ENCODE measurements at places on chromosomes 7 and 10.

- DNase-seq = peak; percentile 51
Observed at GRCh38 chr10:33291053-33291592, 43.3 kb downstream of the NRP1 start.

GRCh38 chr7:108028111-108028510, 25.1 kb upstream of the LAMB1 start:
- DNase-seq = no peak

- no peak for DNase-seq
Observed at GRCh38 chr7:16986755-16987154, 105.0 kb upstream of the AGR3 start.

- DNase-seq = peak; percentile 77
Observed at GRCh38 chr10:43863859-43864591, 215.3 kb upstream of the ZNF32 start.

DNA sequence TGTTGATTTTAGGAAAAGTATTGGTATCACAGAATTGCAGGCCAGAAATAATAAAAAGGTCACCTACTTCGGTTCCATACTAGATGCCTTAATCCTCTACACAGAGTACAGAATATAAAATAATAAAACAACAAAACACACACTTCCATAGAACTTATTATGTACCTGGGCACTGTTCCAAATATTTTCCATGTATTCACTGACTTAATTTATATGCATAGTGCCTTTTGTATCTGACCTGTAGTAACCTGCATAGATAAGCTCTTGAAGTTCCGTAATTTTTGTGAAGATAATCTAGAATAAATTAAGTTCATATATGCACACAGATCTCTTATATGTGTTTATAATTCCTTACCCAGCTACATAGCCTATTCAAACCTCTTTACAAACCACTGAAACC, 78.3 kb downstream of the RAPGEF5 start:
- DNase-seq = no peak

DNA sequence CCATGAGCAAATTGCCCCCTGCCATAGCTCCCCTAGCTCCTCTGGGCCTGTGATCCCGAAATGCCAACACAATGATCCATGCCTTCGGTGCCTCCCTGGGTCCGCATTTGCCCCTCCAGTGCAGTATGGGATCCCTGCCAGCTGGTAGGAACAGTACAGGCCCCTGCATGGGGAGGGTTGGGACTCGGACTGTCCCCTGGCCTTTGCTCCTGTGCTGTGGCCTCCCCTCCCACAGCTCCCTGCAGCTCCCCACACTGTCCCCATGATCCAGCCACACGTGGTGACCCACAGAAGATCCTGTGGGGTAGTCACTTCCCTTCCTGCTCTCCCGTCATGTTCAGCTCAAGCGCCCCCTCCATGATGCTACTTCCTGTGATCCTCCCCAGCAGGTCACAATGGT, 140.3 kb downstream of the MAPK8 start:
- peak; percentile 4 for DNase-seq

GRCh38 chr10:86603256-86603655, 51.1 kb upstream of the OPN4 start:
- DNase-seq = no peak

DNA sequence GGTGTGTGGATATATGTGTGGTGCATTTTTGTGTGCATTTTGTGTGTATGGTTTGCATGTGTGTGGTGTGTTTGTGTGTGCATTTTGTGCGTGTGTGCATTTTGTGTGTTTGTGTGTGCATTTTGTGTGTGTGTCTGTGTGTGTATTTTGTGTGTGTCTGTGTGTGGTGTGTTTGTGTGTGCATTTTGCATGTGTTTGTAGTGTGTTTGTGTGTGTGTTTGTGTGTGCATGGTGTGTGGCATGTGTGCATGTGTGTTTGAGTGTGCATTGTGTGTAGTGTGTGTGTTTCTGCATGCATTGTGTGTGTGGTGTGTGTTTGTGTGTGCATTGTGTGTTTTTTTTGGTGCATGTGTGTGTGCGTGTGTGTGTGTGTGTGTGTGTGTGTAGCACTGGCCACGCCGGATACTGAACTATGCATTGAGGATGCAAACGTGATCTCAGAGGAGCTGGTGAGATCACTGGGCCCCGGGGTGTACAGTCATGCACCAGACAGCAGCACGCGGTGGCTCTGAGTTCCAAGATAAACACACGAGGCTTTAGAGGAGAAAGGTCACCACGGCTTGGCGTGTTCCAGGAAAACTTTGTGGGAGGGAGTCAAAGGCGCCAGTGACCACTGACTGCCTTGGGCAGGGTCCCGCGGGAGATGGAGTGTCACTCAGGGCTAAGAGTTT, 106.6 kb upstream of the SHH start:
- DNase-seq = peak; percentile 21

DNA sequence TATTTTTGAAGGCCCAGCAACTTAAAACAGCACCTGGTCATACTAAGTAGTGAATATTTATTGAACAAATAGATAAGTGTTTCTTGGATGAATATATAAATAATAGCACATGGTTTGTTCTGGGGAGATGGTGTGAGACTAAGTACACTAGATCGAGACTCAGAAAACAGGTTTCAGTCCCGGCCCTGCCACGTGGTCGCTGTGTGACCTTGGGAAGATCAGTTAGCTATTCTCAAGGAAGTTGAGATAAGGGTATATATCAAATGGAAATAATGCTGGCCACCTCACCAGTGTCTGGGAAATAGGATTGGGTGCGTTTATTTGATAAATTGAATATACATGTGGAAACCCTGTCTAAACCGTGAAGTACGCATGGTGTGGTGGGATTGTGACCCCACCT, 354.6 kb downstream of the SDK1 start:
- no peak for DNase-seq

- DNase-seq = peak; percentile 81
Observed at GRCh38 chr7:148772297-148773089, 73.8 kb downstream of the CUL1 start.

DNA sequence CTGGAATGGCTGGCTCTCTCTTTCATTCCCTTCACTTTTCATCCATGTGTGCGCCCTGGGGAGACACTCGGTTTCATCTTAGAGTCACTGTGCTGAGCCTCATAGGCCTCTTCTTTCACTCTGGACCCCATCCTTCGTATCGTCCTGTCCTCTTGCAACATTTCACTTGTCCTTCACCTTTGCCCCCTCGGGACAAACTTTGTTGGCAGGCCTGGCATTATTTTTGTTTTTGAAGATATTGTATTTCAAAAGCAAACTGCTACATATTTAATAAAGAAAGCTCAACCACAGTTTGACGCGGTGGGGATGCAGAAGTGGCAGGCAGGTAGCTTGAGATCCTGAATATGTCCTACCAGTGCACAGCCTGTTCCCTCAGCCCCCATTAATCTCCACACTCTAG, 36.6 kb downstream of the HIPK2 start:
- no peak for DNase-seq

- no peak for DNase-seq
Observed at GRCh38 chr10:132565516-132566209, 28.1 kb downstream of the INPP5A start.

DNA sequence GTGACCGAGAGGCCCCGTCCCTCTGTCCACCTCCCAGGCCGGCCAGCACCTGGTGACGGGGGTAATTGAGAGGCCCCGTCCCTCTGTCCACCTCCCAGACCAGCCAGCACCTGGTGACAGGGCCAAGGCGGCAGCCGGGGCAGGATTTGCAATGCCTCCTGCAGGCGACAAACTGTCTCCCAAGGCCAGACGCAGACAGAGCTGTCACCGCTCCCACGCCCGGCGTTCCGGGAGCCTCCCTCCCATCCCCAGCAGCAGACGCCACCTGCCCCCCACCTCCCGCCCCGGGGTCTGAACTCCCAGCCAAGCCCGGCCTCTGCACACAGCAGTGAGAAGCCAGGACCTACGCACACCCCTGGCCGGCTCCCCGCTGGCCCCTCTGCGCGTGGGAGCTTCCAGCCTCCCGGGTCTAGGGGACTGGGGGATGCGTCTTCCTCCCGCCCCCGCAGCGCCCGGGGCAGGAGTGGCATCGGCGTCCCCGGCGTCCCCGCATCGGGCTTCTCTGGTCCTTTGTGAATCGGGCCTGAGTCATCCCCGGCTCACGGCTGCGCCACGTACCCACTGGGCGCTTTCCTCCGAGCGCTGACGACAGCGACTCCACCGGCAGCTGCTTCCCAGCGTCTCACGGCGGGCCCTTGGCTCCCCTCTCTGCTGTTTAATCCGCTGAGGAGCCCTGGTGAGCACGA, 95.1 kb upstream of the DIP2C start:
- peak; percentile 91 for DNase-seq

- DNase-seq = no peak
Observed at GRCh38 chr7:123190109-123190831, 9.5 kb downstream of the SLC13A1 start.

GRCh38 chr7:98613601-98614425, 3.3 kb upstream of the NPTX2 start:
- DNase-seq = no peak

- DNase-seq = no peak
Observed at GRCh38 chr7:30618961-30619360, 24.3 kb downstream of the GARS1 start.

DNA sequence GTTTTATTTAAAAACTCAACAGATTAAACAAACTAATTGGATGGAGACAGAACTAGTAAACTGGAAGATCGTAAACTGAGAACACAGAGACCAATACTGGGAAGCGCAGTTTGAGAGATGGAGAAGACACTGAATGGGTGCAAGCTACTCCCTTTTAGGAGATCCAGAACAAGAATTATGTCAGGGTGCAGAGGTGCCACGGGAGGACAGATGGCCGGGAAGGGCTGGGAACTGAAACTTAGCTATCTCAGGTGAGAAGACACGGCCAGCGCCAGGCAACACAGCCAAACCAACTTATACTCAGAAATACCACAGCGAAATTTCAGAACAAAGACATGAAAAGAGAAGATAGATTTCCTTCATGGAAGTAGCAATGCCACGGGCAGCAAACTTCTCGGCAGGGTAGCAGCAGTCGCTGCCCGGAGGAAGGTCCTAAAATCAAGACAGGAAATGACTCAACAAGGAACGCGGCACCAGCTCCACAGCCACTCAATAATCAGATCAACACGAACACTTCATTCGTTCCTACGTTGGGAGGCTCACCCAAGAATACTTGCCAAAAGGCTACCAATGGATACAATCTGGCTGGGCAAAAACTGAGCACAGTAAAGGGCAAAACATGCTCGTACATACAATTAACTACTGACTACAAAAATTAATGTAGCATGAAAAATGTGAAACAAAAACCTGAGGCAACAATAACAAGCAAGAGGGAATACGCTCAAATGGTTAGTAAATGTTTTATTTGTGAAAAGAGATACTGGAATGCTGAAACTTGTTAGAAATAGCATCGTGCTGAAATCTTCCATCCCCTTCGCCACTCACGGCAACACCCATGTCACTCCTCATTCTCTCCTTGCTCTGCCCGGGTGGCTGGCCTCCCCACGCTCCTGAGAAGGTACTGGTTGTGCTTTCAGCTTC, 2.2 kb upstream of the LRRC27 start:
- DNase-seq = no peak
